ENCODE measurements at places on chromosomes 3 and 15.

DNA sequence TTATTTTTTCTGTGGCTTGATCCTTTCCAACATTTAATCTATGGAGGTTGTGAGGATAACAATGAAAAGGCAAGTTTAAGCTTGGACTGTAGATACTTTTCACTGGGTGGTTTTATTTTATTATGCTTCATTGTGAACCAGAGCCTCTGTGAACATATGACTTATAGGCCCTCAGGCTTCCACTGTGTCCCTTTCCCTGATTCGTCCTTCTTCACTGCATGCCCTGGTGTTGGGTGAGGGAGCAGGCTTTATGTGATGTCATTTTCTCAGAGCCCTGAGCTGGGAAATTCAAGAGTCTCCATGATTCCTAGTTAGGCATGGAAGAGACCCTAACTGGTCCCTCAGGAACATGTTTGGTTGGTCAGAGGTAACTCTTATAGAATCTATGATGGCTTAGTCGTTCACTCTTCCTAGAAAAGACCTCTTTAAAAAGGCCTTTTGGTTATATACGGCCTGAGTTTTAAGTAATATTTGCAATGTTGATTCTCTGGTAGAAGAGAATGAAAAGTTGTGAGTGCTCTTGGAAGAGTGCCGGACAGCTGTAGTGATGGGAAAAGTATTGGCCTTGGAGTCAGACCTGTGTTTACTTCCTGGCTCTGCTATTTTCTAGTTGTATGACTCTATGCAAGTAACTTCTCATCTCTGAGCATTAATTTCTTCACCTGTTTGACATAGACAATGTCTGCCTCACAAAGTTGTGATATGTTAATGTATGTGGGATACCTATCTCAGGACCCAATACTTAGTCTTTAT is 168.4 kb downstream of the LPP start:
- no peak for DNase-seq

DNA sequence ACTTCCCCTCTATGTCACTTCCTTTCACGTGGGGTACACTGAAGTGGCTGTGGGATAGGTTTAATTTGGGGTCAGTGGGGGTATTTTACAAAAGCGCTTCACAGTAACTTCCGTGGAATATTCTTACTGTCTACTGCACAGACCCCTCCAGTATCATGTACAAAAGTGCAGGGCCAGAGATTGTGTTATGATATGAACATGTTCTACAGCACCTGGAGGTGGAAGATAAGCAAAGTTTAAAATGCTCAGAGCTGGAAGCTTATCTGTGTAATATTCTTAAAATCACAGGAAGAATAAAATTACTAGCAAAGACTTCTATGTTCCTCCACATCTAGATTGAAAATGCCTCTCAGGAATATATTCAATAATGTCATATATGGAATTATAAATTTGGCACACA is 84.1 kb upstream of the TRIM42 start:
- no peak for DNase-seq

GRCh38 chr3:136249593-136249992 is 547 bp upstream of the PCCB start:
- DNase-seq, result no peak

DNA sequence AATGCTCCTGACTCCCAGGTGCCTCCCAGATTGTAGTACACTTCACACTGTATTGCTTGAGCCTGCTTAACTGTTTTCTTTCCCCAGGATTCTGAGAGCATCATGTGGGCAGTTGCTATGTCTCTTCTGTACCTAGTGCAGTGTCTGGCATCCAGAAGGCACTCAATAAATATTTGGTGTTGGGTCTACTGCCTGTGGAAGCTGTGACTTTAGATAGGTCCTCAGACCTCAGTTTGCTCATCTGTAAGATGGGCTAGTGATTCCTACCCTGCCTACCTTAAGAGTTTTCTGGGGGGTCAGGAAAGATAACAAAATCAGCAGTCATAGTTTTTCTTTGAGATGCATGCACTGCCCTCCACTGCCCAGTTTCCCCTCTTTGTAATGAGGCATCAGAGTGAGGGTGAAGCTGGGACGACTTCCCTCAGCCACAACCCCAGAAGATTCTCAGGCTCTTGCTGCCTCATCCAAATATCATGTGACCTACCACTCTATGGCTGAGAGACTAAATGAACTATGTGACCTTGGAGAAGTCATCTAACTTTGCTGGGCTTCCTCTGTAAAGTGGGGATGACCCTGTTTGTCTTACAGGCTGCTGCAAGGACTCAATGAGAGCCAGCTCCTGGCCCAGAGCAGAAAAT is 50.4 kb downstream of the ATP2B2 start:
- no peak for DNase-seq

DNA sequence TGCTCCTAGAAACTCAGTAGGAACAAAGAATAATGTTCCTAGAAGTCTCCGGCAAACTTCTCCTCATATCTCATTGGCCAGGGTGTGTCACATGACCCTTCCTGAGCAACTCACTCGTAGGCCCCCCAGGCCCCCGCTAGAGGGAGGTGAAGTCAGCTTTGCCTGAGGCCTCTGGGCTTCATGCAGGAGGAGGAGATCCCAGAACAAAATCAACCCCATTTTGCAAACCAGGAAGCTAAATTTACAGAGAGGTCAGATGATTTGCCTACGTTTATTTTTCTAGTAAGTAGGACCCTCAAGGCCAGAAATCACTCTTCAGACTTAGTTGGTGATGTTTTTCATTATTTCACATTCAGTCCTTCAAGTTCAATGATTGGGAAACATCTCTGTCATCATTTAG is 99.1 kb downstream of the SSR3 start:
- no peak for DNase-seq

- peak; percentile 33 for DNase-seq
Measured at GRCh38 chr15:51775967-51776816, 24.8 kb downstream of the TMOD2 start.

- no peak for DNase-seq
Measured at GRCh38 chr3:54783611-54784010, 144.2 kb downstream of the LRTM1 start.

DNA sequence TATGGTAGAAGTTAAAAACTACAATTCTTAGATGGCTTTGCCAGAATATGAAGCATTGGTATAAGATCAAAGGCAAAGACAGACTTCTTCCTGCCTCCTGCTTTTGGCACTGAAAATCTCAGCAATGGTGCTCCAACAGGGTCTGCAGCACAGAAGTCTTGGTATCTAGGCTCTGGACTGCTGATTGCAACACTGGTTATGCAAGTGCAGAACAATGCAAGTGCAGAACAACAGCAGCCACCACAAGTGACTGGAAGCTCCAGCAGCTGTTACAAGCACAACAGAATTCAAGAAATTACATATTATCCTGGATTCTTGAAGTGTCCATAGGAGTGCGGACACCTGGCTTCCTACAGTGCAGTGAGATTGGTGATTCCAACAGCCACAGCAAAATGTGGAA is 33.7 kb downstream of the ZBTB20 start:
- no peak for DNase-seq

- no peak for DNase-seq
Measured at GRCh38 chr3:133494469-133494868, 79.0 kb upstream of the CDV3 start.

DNA sequence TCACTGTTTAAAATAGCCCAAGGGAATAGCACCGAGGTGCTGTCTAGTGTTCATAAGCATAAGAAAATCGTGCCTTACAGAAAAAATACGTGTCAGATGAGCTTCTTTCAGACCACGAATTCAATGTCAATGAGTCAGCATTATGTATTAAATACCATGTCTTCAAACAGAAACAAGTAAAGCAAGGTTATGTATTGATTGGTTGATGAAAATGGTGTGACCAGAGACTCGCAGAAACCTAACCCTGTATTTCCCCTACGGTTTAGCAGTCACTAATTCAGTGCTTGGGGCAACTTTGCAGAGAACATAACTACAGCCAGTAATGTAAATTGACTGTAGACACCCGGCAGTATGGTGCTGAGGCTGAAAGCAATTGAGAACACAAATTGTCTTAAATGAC is 307.7 kb downstream of the IL5RA start:
- DNase-seq, result no peak

GRCh38 chr15:49707598-49707997 is 86.8 kb downstream of the DTWD1 start:
- no peak for DNase-seq

DNA sequence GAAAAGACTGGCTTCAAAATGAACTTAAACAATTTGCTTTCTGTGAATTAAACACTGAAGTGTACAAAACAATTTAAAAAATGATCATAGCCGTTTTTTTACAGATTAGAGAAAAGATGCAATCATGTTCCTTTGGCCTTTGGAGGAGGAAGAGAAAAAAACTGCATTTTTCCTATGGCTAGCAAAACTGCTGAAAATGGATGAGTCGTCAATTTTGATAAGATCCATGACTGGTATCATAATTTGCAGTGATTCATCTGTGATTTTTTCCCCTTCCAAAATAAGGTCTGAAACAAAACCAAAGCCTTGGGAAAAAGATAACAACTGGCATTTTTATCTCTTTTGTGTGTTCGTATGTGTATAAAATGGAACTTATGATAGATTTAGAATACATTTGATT is 255.6 kb upstream of the SATB1 start:
- no peak for DNase-seq

DNA sequence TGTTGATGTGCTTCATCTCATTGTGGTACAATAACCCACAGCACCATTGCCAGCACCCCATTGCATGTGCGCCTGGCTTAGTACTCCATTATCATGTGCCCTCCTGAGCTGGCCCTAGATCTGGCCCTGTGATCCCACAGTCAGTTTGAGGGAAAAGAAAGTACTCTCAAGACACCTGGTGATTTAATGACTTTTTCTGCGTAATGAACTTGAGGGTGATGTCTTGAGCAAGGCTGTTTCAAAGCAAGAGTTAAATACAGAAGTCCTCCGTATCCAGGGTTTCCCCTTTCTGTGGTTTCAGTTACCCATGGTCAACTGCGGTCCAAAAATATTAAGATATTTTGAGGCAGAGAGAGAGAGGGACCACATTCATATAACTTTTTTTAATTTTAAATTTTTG is 16.3 kb downstream of the C3orf20 start:
- no peak for DNase-seq

- DNase-seq, result no peak
Measured at GRCh38 chr15:66570842-66571478, 5.2 kb upstream of the LCTL start.

GRCh38 chr3:143339451-143339850 is 219.9 kb downstream of the CHST2 start:
- no peak for DNase-seq

GRCh38 chr3:74839566-74839965 is 225.1 kb upstream of the CNTN3 start:
- DNase-seq, result no peak

- no peak for DNase-seq
Measured at GRCh38 chr15:80932513-80932815, 57.2 kb downstream of the MESD start.

- no peak for DNase-seq
Measured at GRCh38 chr3:146387566-146387965, 81.8 kb downstream of the PLSCR2 start.

Measured in stimulated activated CD4-positive, alpha-beta T cell treated with anti-CD3 and anti-CD28 coated beads, Interleukin-12 subunit alpha, Interleukin-12 subunit beta, amount 100 ng/mL, for 24 hours (primary cell).